ENCODE measurements at places on chromosomes 12 and 14. TPM values are rescaled to one million over a fixed set of nuclear protein-coding genes. Genes with fewer than 3 reads are reported as not detected.

PPP1R36 gene
- total RNA-seq = not detected

DNA sequence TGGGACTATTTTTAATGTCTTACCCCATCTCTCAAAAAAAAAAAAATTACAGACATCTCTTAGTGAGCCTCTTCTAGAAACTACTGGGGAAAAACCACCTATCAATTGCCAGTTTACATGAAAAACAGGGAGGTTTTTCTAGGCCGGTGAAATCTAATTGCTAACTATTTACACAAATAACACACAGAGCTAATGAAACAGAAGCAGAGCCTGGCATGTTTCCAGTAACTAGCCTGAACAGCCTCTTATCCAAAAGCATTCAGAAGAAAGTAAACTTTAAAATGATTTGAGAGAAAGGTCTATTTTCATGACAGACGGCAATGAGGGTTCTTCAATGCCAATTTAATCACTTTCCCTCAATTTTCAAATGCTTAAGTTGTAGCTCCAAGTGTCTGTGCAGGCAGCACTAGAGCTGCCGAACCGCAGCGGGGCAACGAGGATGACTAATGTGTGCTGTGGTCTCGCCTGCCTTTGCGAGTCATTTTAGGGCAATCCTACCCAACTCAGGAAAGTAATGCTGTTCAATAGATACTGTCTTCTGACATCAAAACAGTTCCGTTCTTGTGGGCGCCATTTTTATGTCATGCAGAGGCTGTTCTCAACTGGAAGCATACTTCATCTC is 84.6 kb downstream of the SETD3 start:
- H3K27me3 ChIP-seq = no peaks in the 10 kb centered on the region
- H3K36me3 ChIP-seq = peaks cover 14% of the 10 kb centered on the region
- peak; percentile 23 for DNase-seq

GRCh38 chr12:20486233-20486632 is 117.9 kb downstream of the PDE3A start:
- H3K4me1 ChIP-seq = no peaks in the 10 kb centered on the region
- DNase-seq = no peak
- no peak overlapping the region for H3K27ac ChIP-seq
- no peaks in the 10 kb centered on the region for H3K36me3 ChIP-seq
- H3K27me3 ChIP-seq = no peaks in the 10 kb centered on the region
- no peak overlapping the region for H3K4me3 ChIP-seq

DNA sequence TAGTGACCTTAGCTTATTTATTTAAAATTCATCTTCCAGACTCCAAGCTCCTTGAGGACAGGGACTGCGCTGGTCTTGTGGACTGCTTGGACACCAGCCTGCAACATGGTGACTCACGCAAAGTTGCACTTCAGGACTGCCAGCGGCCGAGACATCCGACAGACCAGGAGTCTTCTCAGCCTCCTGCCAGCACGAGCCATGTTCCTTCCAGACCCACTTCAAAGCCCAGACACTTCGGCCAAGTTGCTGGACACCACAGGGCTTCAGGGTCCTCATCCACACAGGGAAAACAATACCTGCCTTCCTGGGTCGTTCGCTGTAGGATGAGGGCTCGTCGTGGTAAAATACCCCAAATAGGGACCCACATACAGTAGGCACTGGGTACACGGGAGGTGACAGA is 88.7 kb downstream of the BCL11B start:
- peak overlapping the region; percentile 1 for H3K4me3 ChIP-seq
- peaks cover 52% of the 10 kb centered on the region for H3K36me3 ChIP-seq
- H3K27ac ChIP-seq = peak overlapping the region; percentile 95
- H3K4me1 ChIP-seq = peaks cover 97% of the 10 kb centered on the region
- H3K27me3 ChIP-seq = no peaks in the 10 kb centered on the region
- DNase-seq = peak; percentile 9

DNA sequence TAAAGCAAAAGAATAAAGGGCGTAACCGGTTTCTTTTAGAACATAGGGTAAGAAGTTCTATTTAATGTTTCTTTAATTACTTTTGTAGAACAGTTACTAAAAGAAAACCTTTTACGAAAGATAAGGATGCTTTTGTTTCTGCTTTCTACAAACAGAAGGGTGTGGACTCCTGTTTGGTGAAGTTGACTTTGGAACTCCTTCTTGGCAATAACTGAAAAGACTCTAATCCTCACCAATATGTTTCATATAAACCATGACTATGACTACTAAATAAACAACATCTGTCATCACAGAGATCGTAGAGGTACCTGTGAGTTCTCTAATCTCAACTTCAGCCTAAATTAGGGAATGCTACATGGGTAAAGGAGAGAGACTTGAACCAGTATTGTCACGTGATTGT is 210.8 kb upstream of the FLRT2 start:
- DNase-seq = no peak
- H3K36me3 ChIP-seq = no peaks in the 10 kb centered on the region

Measured in activated naive CD4-positive, alpha-beta T cell treated with anti-CD3 and anti-CD28 coated beads for 36 hours (primary cell).